Epithelial cell of proximal tubule (primary cell): ENCODE measurements at places on chromosomes 5 and 9. TPM values are rescaled to one million over a fixed set of nuclear protein-coding genes. Genes with fewer than 3 reads are reported as not detected.

- no peak for DNase-seq
These were observed 67.4 kb upstream of the TBC1D9B start for GRCh38 chr5:179974946-179975712.

- no peak for DNase-seq
These were observed 88.9 kb upstream of the BNC2 start for GRCh38 chr9:16959391-16959790.

DNA sequence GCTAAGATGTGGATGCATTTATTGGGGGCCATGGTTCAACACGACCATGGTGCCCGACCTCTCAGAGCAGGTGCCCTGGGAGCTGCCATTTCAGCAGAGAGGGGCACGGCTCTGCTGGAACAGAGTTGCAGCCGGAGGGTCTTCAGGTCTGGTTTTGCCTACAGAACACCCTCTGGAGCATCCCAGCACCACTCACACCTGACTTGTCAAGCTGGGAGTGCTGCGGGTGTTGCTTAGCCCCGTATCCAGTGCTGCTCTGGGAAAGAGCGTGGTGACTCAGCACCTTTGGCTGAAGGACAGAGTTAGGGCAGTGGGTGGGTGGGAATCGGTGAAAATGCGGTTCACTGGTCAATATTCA lies 36.5 kb upstream of the IRX4 start:
- no peak for DNase-seq

GPRIN1 gene
- 34.0 and 40.2 TPM in 2 replicates for total RNA-seq

- no peak for DNase-seq
These were observed 258.5 kb downstream of the AOPEP start for GRCh38 chr9:94984891-94985476.

DNA sequence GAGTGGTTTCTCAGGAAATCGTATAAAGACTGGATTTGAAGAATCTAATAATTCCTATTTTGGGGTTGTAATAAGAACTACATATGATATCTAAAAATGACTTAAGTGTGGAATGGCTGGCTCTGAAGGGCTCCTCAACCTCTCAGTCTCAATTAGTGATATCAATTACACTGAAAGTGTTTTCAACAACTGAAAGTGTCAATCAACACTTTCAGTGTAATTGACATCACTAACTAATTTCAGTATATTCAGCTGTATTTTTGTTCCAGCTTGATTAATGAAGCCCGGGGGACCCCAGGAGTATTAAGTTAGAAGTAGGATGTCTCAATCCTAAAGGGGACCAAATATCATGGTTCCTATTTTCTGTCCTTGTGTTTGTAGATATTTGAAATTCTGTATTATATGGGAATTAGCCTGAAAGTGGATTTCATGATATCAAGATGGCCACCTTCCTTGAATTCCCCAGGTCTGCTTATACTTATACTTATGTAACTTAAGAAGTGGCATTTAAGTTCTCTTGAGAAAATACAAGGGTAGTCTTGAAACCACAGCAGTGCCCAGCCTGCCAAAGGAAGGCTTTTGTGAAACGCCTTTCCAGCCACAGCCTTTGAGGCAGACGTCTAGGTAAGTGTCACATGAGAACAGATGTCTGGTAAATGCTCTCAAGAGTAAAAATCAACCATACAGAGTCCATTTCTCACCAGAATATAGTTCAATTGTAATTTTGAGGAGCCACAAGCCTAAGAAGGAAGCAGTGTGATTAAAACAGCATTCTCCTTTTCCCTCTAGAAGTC lies 4.6 kb downstream of the BASP1 start:
- no peak for DNase-seq

GRCh38 chr5:105903069-105903468 lies 1767.7 kb downstream of the EFNA5 start:
- DNase-seq: no peak

DNA sequence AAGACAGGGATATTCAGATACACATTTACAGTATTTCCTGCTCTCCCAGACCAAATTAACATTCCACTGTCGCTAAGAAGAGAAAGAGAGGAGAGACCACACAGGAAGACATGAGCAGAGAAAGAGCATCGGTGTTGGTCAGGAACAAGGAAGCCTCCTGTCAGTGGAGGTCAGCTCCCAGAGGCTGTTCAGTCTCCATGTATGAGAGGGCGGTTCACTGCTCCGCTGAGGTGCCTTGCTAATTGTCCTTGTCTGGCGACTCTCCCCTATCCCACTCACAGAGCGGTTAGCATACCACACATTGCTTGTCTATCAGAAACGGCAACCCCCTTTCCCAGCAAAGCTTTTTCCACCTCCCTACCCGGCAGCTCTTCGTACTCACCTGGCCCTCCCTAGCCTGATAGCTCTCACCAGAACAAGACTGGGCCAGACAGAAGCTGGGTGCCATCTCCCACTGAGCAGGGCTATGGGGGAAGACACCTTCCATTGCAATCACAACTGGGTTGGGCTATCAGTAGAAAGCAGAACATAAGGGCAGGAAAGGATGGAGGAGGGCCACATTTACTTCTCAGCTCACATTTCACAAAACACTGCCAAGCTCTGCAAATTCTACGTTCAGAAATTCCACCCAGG lies 58.6 kb upstream of the LMNB1 start:
- no peak for DNase-seq

PFDN1 gene
- 159 and 173 TPM in 2 replicates for total RNA-seq

DNA sequence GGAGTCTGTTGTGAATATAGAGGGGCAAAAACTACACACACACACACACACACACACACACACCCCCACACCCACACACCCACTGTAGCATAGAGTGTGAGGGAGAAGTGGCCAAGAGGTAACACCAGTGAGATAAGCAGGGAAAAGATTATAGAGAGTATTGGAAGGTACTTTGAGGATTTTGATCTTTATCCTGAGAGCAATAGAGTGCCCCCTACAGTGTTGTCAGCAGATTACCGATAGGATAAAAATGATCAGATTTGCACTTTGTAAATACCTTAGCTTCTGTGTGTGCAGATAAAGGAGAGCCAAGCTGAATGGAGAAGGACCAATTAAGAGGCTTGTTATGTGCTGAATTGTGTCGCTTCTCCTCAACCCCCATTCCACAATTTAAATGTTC lies 32.3 kb downstream of the ERCC6L2 start:
- DNase-seq: no peak

DNA sequence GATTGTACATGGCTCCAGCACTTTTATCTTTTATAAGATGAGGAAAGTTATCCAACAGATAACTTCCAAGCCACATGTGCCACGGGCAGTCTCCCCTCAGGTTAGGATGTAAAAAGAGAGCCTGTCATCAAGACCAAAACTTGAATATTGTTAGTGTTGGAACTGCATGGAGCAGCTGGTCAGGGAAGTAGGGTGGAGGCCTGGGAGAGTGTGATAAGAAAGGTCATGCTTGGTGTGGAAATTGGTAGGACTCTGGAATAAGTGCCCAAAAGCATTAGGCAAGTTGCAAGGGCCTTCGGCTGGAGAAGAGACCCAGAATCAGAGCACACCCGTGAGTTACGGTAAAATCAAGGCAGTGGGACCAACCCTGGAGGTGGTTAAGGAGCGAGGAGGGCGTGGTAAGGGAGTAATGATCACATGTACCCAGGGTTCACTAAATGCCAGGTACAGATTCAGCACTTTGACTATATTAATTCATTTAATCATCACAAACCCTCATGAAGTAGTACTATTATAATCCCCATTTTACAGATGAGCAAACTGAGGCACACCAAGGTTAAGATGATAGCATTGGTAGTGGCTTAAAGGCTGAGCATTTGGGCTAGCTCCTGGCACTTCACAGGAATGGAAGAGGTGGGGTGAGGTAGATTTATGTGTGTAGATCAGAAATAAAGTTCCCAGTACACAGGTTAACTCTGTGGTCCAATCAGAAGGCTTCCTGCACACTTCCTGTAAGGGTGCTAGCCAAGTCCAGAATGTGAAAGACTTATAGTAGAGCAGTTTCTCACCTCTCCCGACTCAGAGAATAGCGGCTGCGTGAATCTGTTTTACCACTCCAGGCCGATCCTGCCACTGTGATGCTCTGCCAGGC lies 96.5 kb upstream of the ZNF608 start:
- DNase-seq: no peak

DNA sequence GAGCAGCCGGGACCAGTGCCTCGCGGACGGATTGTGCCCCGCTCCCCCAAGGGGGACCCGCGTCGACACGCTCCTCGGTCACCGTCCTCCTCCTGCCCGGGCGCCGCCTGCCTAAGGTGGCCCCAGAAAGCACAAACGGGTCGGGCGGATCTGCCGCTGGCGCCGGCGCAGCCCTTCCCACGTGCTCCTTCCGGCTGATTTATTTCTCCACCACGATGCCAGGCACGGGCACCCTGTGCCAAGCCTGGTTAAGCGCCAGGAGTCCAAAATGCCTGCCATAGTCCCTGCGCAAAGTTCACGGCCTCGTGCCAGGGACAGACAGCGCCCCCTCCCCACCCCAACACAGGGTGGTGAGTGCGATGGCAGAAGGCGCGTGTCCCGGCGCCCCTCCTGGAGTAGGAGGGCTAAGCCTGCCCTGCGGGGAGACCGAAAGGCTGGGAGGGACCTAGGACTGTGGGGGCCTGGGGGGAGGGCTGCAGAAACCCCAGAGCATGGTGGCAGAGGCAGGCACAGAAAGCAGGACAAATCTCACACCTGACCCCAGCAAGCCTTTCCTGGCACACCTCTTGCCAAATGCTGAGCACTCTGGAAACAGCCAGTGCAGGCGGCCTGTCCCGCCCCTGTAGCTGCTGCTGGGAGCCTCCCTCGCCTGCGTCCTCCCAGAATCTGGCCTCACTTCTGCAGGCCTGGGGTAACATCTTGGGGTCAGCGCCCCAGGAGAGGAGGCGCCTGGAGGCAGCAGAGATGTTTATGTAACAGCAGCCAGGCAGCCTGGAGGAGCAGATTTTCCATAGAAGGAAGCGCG lies 1.1 kb upstream of the NOTCH1 start:
- DNase-seq: no peak

DNA sequence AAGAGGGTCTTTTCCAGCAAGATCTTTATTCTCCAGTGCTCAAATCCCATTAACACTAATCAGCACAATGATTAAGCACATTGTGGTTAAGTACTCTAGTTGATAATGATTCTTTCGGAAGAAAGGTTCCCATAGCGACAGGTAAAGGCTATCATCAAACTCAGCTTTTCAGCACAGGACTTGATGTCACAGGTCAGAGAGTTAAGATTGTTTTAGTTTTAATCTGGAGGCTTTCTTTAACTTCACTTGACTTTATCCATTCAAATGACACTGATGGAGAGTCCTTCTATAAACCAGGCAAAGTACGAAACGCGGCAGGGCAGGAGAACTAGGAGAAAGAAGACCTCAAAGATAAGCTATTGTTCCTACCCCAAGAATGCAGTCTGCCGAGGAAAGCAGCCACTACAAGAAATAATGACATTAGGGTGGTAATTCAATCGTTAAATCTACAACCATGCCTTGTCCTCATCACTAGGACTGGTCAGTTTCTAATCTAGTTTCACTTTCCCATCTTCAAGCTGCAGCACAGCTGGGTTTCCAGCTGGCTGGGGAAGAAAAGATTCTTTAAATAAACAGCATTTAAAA lies 4.6 kb downstream of the NRG2 start:
- DNase-seq: no peak

- no peak for DNase-seq
These were observed 7.3 kb upstream of the FOXB2 start for GRCh38 chr9:77011973-77012821.

GRCh38 chr5:180365829-180366228 lies 12.7 kb upstream of the GFPT2 start:
- no peak for DNase-seq

DNA sequence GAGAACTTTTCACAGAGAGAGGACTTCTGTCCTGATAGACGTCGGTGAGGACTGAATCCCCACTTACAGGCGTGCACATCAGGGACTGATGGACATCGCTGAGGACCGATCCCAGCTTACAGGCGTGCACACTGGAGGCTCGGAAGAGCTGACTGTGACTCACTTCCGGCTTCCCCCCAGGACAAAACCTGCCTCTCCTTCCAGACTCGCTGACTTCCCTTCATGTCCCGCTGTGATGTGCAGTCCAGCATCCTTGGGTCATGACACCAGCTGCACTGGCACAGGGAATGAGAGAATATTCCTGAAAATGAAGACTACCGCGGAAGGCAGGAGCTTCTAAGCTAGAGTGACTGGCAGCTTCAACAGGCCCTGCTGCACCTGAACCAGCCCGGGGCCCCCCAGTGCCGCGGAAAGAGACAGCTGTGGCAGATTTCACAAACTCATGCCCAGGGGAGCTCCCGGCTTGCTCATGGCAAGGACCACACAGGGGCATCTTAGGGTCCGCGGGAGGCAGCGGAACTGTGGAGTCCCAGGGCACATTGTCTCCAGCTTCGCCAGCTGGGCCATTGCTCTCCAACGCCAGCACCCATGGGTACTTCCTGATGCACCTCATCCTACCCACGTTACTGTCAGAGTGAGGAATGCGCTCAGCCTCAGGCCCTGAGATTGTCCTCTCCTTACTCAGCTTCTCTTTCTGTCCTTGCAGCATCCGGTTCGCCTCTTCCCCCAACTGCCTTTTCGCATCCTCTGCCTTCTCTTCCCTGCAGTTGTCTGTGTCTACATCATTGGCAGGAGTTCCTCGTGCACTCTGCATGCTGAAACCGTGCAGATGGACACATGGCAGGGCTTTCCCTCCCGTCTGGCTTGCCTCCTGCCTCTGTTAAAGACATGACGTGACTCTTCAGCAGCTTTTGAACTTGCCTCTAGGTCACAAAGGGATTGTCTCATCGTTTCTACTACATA lies 29.5 kb downstream of the SURF6 start:
- no peak for DNase-seq

DNA sequence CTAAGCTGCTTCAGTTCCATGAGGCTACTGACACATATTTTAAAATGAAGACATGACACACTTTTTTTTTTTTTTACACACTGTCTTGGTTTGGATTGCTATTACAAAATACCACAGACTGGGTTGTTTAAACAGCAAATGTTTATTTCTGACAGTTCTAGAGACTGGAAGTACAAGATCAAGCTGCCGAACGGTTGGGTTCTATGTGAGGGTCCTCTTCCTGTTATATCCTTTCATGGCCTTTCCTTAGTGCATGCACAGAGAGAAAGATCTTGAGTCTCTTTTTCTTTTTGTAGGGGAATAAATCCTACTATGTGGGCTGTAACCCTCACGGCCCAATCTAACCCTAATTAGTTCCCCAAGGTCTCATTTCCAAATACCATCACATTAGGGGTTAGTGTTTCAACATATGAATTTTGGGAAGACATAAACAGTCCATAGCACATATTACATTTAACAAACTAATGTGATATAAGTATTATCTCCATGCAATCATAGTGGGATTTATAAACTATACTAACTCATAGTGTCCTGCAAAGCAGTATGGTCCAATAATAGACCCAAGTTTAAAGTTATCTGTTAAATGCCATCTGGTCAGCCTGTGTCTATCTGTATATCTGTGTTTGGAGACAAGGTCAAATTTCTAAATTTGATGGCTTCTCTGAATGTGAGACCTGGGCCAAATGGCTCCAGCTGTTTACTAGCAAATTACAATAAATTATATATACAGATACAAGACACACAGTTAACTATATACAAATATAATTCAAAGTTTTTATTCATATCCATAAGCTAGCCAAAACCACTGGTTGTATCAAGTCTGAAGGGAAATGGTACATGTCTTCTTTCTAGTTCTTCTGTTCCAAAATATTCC lies 90.3 kb upstream of the NREP start:
- no peak for DNase-seq

- no peak for DNase-seq
These were observed 15.6 kb downstream of the AK8 start for GRCh38 chr9:132862533-132862932.
